GM18507 (cell line): ENCODE measurements at places on chromosomes 1 and 21.

- DNase-seq, result no peak
Measured at GRCh38 chr1:211947396-211948295, 87.7 kb downstream of the INTS7 start.

GRCh38 chr1:147769106-147769505, 8.7 kb upstream of the GJA5 start:
- no peak for DNase-seq

DNA sequence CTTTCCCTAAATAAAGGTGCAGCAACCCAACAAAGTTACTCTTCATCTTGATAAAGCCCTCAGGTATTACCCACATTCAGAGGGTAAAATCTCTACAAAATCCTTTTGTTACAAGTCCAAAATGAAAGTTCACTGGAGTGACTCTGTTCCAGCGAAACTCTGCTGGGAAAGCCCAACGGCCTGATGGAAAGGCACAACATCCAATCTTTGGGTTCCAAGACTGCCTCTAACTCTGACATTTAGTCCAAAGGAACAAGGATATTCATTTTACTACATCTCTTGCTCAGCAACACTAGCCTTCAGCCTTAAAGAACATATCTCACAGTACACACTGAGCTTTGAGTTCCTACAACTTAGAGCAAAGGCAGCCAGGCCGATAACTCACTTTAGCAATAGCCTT, 42.1 kb downstream of the TGFBR3 start:
- DNase-seq, result no peak

GRCh38 chr1:205210756-205211168, 740 bp downstream of the DSTYK start:
- no peak for DNase-seq

- DNase-seq, result no peak
Measured at GRCh38 chr1:22645931-22646330, 2.5 kb downstream of the C1QC start.

DNA sequence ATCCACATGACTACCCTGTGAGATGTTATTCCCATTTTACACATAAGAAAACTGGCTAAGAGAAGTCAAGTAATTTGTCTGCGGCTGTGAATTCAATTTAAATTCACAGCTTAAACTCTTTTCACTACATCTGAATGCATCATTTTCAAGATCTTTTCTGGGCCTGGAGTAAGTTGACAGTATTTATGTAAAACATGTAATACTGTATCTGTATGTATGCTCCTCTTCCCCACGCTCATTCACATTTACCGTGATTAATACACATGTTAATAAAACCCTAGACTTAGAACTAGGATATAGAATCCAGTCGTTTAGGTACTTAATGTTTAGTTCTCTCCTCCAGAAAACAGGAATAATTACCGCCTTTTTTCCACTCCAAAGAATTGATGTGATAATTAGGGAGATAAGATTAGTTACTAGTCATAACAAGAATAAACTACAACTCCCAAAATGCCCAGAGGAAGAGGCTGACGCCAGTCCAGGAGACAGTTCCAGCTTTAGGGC, 442 bp upstream of the PPP1R12B start:
- DNase-seq, result no peak

GRCh38 chr1:90714521-90714951, 2.6 kb downstream of the BARHL2 start:
- no peak for DNase-seq

GRCh38 chr1:231317306-231318014, 20.2 kb downstream of the EXOC8 start:
- DNase-seq, result no peak
